ENCODE measurements at places on chromosomes 13 and 19.

- no peak for DNase-seq
Measured at GRCh38 chr13:110574161-110574560, 12.6 kb upstream of the RAB20 start.

GRCh38 chr19:58394821-58395219, 636 bp upstream of the RNF225 start:
- DNase-seq: no peak

GRCh38 chr19:3867971-3868769, 668 bp downstream of the ZFR2 start:
- no peak for DNase-seq

DNA sequence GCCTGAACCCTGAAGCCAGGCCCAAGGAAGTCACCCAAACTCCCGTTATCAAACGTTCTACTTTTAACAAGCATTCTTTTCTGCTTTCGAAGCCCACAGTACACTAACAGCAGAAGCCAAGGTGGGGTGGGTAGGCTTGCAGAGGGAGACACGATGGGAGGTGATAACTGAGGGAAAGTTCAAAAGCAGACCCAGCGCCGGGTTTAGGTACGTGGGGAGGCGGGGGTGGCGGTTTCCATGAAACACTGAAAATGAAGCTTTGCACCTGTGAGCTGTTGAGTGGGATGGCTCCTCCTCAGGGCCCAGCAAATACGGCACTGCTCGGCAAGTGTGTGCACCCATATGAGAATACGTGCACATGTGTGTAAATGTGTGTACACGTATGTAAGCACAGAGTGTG, 49.8 kb downstream of the KLF2 start:
- DNase-seq: no peak

DNA sequence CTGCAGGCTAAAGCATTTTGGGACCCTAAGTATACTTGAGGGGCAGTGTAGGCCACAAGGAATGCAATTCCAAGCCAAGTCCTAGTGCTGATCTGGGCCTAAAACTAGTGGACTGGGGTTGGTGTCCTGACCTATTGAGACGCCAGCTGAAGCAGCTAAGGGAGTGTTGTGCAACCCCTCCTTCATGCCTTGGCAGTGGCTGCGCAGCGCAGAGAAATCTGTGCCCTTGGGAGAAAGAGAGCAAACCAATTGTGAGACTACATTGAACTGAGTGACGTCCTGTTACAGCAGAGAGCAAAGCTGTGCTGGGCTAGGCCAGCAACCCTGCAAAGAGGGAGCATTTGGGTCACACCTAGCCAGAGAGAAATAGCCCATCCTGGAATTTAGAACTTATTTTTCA, 2715.0 kb upstream of the PCDH20 start:
- DNase-seq: no peak

DNA sequence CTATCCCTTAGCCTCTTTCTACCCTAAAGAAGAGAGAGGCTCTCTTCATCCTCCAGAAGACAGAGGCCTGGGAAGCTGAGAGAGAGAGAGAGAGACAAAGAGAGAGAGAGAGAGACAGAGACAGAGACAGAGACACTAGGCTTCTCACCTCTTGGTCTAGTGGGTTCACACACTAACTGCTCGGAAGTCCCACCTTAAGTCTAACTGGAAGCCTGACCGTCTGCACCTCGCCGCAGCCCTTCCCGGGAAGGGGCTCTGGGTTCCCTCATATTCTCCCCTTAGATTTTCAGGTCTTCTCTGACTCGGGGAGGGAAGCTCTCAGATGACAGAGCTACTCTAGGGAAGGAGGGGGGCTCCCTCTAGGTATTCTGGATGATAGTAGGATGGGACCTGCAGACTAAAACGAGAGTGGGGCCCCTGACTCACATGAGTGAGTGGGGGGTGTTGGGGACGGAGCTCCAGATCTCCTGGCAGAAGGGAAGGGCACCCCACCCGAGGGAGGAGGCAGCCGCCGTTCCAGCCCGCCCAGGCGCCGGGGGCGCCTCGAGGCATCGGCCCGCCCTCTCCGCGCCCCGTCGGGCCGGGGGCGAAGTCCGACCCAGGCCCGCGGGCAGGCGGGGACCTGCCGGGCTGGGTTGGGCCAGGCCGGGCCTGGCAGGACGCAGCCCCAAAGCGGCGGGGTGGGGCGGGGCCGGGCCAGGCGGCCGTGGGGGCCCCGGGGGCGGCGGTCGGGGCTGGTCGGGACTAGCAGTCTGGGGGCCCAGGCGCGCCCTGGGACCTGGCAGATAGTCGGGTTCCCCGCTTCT, 2.0 kb upstream of the JUNB start:
- DNase-seq: no peak

- DNase-seq: no peak
Measured at GRCh38 chr19:49058562-49058961, 1.0 kb upstream of the CGB7 start.

DNA sequence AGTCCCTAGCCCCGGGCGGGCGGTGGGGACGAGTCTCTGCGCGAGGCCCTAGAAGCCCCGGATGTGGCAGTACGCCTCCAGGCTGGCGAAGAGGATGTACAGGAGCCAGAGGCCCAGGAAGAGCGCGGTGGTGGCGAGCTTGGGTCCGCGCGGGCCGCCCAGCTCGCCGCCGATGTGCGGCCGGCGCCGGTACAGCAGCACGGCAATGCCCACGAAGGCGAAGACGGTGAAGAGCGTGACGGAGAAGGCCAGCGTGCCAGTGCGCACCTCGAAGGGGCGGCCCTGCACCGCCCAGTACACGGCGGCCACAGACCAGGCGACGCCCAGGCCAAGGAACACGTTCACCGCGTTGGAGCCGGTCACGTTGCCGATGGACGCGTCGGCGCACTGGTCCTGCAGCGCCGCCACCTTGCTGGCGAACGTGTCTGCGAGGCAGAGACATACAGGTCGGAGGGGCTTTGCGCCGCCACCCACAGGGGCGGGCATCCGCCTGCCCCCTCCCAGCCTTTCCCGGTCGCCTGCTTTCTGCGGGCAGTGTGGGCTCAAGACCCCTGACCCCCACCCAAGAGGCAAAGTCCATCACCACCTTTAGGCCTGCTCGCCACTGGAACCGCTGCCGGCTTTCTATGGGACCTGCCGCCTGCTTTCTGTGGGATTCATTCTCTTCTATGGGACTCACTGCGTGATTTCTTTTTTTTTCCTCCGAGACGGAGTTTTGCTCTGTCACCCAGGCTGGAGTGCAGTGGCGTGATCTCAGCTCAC, 10.9 kb upstream of the MEIS3 start:
- no peak for DNase-seq

DNA sequence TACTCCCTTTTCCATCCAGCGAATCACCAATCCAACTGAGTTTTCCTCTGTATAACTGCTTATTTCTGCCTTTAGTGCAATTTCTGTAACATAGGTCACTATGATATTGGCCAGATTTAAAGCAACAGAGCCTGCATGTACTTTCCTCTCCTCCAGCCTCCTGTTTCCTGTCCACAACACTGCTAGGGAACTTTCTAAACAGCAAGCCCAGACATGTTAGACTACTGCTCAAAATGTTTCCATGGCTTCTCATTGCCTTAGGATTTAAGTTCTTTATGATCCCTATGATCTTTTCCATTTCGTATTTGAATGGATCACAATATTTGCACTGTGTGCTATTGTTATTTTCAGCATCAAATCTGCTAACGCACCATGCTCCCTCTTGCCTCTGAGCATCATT, 481.7 kb upstream of the SLC10A2 start:
- DNase-seq: no peak

GRCh38 chr13:52451135-52451804, 836 bp upstream of the VPS36 start:
- DNase-seq: no peak

DNA sequence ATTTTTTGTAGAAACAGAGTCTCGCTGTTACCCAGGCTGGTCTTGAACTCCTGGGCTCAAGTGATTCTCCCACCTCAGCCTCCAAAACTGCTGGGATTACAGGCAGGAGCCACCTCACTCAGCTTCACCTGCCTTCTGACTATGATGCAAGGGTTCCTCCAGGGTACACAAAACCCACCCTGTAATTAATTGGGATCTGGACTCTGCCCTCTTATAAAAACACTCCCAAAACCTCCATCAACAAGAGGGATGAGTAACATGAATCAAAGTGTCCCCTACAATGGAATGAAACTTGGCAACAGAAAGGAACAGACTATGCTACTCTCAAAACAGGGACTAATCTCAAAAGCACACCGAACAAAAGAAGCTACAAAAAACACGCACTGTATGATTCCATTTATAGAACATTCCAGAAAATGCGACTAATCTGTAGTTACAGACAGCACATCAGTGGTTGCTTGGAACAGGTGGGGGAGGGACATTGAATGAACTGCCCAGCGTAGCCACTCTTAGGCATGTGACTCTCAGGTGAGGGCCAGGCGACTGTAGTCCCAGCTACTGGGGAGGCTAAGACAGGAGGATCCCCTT, 3.2 kb upstream of the PRR36 start:
- DNase-seq: no peak

DNA sequence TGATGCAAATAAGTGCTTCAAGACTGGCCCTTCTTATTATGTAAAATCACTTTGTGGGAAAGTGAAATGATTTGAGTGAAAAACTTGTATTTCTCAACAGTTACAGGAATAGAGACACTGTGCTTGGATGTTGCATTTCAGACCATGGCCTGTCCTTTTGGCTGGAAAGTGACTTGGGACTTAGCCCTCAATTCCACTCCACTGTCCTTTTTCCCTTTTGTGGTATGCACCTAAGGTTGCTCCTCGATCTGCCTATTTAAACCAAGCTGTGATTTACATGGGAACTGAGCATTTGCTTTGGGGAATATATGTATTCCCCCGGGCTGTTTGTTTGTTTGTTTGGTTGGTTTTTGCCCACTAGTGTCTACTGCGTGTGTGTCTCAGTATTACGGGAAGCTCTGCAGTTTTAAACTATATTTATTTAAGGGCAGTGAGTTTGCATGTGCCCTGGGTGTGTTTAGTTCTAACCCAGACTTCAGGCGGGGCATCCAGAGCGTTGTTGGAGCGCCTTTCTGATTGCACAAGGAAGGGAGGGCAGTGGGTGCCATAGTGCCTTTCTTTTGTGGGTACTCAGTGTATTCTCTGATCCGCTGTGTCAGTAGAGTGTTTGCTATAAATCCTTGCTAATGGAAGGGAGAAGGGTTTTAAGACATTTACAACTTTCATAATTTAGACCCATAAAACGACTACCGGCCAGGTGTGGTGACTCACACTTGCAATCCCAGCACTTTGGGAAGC, 18.2 kb upstream of the RNF113B start:
- DNase-seq: no peak

GRCh38 chr13:102141625-102142472, 260.0 kb downstream of the FGF14 start:
- DNase-seq: no peak

- DNase-seq: no peak
Measured at GRCh38 chr13:74256969-74257368, 122.8 kb upstream of the KLF12 start.

DNA sequence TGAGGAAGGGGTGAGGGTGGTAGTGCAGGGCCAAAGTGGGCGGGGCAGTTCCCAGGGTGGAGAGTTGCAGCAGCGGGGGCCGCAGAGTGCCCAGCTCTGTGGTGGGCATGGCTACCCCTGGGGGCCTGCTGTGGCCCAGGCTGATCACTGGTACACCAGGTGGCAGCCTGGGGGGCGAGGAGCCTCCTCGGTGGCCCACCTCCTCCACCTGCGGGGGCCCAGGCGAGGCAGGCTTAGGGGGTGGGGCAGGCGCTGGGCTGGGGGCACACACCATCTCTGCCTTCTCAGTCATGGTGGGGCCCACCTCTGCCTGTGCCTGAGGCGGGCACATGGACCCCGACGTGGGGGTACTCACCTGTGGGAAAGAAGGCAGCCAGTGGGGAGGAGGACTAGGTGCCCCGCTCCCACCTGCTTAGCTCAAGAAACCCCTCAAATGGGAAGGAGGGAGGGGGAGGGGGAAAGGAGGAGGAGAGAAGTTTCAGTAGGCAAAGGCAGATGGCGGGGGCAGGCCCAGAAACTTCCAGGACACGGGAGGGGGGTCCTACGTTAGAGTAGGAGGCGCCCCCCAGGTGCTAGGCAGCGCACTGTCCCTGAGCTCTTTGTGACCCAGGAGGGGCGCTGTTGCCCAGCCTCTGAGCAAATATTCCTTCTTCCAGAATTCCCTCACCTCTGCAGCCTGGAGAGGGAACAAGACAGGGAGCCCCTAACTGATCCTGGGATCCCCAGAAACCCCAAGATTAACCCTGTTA, 1.6 kb downstream of the LYL1 start:
- DNase-seq: no peak

- DNase-seq: no peak
Measured at GRCh38 chr13:88384542-88384941, 713.4 kb downstream of the SLITRK5 start.

- no peak for DNase-seq
Measured at GRCh38 chr19:42090672-42091071, 14.7 kb downstream of the ZNF574 start.

- DNase-seq: no peak
Measured at GRCh38 chr19:32458500-32459123, 53.0 kb downstream of the DPY19L3 start.

GRCh38 chr19:12314553-12314952, 18.9 kb downstream of the ZNF563 start:
- no peak for DNase-seq

GRCh38 chr19:54558339-54558738, 15.3 kb upstream of the LILRA2 start:
- DNase-seq: no peak

- DNase-seq: no peak
Measured at GRCh38 chr13:33348366-33348765, 62.8 kb upstream of the STARD13 start.

DNA sequence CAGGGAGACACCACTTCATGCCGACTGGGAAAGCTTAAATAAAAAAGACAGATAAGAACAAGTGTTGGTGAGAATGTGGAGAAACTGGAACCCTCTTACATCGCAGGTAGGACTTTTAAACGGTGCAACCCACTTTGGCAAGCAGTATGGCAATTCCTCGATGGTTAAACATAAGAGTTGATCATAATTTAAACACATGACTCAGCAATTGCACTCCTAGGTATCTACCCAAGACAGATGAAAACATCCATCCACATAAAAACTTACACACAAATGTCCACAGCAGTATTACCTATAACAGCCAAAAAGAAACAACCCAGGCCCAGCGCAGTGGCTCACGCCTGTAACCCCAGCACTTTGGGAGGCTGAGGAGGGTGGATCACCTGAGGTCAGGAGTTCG, 21.9 kb downstream of the FLT1 start:
- DNase-seq: no peak
